CD8-positive, alpha-beta memory T cell (primary cell): ENCODE measurements at places on chromosomes 16 and 17. TPM values are rescaled to one million over a fixed set of nuclear protein-coding genes. Genes with fewer than 3 reads are reported as not detected.

The IRX3 gene
- not detected for total RNA-seq

The MYOCD gene
- not detected for total RNA-seq

The PRAC2 gene
- not detected for total RNA-seq

The SKAP1 gene
- total RNA-seq: 56.0 TPM

The CRISPLD2 gene
- total RNA-seq: not detected

The MRPS23 gene
- total RNA-seq: 88.5 TPM

The ABCC1 gene
- total RNA-seq: 64.6 TPM

The MYLK3 gene
- 0.47 TPM for total RNA-seq

The PERCC1 gene
- 0.33 TPM for total RNA-seq

The MEFV gene
- 0.18 TPM for total RNA-seq

The GSE1 gene
- total RNA-seq: 27.8 TPM

The ABCA5 gene
- total RNA-seq: 15.4 TPM

The TLCD2 gene
- 0.22 TPM for total RNA-seq

The UQCRC2 gene
- 201 TPM for total RNA-seq

The SPIRE2 gene
- total RNA-seq: 1.4 TPM

The AP2B1 gene
- total RNA-seq: 178 TPM

The TBC1D3H gene
- not detected for total RNA-seq

The TNK1 gene
- 5.8 TPM for total RNA-seq

The C1QL1 gene
- not detected for total RNA-seq

The HOXB4 gene
- 3.7 TPM for total RNA-seq

The CDH5 gene
- total RNA-seq: not detected

The CDK5R1 gene
- 6.8 TPM for total RNA-seq

The DPEP3 gene
- 0.18 TPM for total RNA-seq

The PLK1 gene
- 48.3 TPM for total RNA-seq

The MEIOC gene
- total RNA-seq: 0.31 TPM

The CCDC200 gene
- not detected for total RNA-seq

The UTS2R gene
- total RNA-seq: not detected

The KRT24 gene
- not detected for total RNA-seq

The TP53TG3C gene
- total RNA-seq: not detected

The TTLL6 gene
- total RNA-seq: not detected

The IL34 gene
- total RNA-seq: not detected

The TMEM231 gene
- 5.4 TPM for total RNA-seq

The ACAP1 gene
- total RNA-seq: 225 TPM

The CALB2 gene
- not detected for total RNA-seq

The ST6GALNAC1 gene
- not detected for total RNA-seq

The SLC7A6 gene
- 94.9 TPM for total RNA-seq

The DNAI2 gene
- total RNA-seq: 0.37 TPM

The PLSCR3 gene
- total RNA-seq: 81.6 TPM

The KIFC3 gene
- 3.2 TPM for total RNA-seq

The TBC1D28 gene
- total RNA-seq: not detected

The PLA2G10 gene
- not detected for total RNA-seq

The TBC1D3K gene
- not detected for total RNA-seq

The FOXL1 gene
- total RNA-seq: not detected

The GAST gene
- not detected for total RNA-seq

The TK2 gene
- total RNA-seq: 5.6 TPM

The ZNF385C gene
- total RNA-seq: not detected

The HCRT gene
- not detected for total RNA-seq

The CDH13 gene
- total RNA-seq: not detected

The ZNF469 gene
- 1.5 TPM for total RNA-seq

The KRTAP2-2 gene
- total RNA-seq: not detected
